Gastroesophageal sphincter (tissue), 4 donors: ENCODE measurements at places on chromosomes 1 and 21. TPM values are rescaled to one million over a fixed set of nuclear protein-coding genes. Genes with fewer than 3 reads are reported as not detected.

GRCh38 chr1:48048064-48048463, 50.9 kb upstream of the TRABD2B start:
- no peaks in the 10 kb centered on the region for H3K36me3 ChIP-seq
- H3K4me3 ChIP-seq = no peak overlapping the region
- no peak for ATAC-seq
- peaks cover 10% of the 10 kb centered on the region for H3K4me1 ChIP-seq
- no peak overlapping the region for H3K27ac ChIP-seq

DNA sequence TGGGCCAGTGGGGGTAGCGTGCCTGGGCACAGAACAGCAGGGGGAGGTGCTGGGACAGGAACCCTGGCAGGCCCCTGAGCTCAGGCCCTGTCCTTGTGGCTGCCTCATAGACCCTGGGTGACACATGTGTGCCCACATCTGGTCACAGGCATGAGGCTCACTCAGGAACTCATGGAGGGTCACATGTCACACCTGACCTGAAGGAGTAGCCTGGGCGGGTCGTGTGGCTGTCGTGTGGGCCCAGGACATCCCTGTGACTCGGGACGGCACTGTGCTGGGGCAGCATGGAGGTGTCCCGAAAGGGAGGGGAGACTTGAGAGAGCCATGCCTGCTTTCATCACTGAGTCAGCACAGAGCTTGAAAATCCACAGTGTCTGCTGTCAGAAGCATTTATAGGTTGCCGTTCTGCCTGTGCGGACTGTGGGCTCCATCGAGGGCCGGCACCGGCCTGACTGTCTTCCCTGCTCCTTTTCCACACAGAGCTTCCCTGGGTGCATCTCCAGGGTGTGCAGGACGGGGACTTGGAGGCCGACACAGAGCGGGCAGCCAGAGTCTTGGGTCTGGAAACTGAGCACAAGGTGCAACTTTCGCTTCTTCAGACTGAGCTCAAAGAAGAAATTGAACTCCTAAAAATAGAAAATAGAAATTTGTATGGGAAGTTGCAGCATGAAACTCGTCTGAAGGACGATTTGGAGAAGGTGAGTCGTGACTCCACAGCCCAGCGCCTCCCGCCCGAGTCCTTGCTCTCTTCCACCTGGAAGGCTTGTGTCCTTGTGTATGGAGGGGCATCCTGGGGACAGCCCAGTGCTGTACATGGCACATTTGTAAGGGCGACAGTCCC, 32.8 kb downstream of the PCNT start:
- no peak overlapping the region for H3K4me3 ChIP-seq
- ATAC-seq = no peak
- no peak overlapping the region for H3K27ac ChIP-seq
- peaks cover 96% of the 10 kb centered on the region for H3K36me3 ChIP-seq

DNA sequence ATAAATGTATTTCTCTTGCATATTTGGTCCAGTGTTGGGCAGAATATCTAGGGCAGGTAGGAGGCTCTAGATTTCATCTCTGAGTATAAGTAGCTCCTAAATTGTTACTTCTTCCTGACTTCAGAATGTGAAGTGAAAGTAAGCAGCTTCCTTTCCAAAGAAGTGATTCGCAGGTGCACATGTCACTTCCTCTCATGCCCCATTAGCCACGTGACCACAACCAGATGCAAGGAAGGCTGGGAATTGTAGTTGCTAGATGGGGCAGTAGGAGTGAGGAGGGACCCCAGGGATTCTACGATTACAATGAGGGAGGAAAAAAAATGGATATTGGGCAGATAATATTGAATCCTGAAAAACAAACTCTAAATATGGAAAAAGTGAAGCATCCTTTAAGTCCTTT, 113.2 kb upstream of the CYYR1 start:
- ATAC-seq = no peak
- no peak overlapping the region for H3K27ac ChIP-seq
- H3K4me3 ChIP-seq = no peak overlapping the region

Gene APH1A
- total RNA-seq = 54.9 TPM

Gene FAM72C
- not detected for total RNA-seq

- peaks cover 46% of the 10 kb centered on the region for H3K4me1 ChIP-seq
- H3K36me3 ChIP-seq = no peaks in the 10 kb centered on the region
- ATAC-seq = no peak
- no peaks in the 10 kb centered on the region for H3K27me3 ChIP-seq
- H3K4me3 ChIP-seq = no peak overlapping the region
- peak overlapping the region; percentile 56 for H3K27ac ChIP-seq
Measured at GRCh38 chr1:109882288-109883245, 28.1 kb upstream of the CSF1 start.

DNA sequence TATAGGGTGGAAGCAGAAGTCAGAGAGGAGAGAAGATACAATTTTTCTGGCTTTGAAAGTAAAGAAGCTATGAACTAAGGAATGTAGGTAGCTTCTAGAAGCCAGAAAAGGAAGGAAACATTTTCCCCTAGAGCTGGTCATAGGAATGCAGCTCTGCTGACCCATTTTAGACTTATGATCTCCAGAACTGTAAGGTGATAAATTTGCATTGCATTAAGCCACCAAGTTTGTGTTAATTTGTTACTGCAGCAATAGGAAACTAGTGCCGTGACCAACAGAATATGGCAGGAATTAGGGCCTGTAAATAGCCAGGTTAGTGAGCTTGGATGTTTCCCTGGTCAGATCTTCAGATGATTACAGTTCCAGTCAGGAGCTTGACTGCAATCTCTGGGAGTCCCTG, 244.3 kb upstream of the C1orf105 start:
- no peaks in the 10 kb centered on the region for H3K27me3 ChIP-seq
- peaks cover 12% of the 10 kb centered on the region for H3K4me1 ChIP-seq
- no peak overlapping the region for H3K27ac ChIP-seq
- no peaks in the 10 kb centered on the region for H3K36me3 ChIP-seq
- H3K4me3 ChIP-seq = no peak overlapping the region
- no peak for ATAC-seq

Gene RORC
- total RNA-seq = 1.4 TPM

- no peak overlapping the region for H3K4me3 ChIP-seq
- no peak for ATAC-seq
- H3K4me1 ChIP-seq = no peaks in the 10 kb centered on the region
- H3K27me3 ChIP-seq = no peaks in the 10 kb centered on the region
- no peak overlapping the region for H3K27ac ChIP-seq
- H3K36me3 ChIP-seq = no peaks in the 10 kb centered on the region
Measured at GRCh38 chr1:207223162-207223561, 98.3 kb upstream of the CD55 start.

DNA sequence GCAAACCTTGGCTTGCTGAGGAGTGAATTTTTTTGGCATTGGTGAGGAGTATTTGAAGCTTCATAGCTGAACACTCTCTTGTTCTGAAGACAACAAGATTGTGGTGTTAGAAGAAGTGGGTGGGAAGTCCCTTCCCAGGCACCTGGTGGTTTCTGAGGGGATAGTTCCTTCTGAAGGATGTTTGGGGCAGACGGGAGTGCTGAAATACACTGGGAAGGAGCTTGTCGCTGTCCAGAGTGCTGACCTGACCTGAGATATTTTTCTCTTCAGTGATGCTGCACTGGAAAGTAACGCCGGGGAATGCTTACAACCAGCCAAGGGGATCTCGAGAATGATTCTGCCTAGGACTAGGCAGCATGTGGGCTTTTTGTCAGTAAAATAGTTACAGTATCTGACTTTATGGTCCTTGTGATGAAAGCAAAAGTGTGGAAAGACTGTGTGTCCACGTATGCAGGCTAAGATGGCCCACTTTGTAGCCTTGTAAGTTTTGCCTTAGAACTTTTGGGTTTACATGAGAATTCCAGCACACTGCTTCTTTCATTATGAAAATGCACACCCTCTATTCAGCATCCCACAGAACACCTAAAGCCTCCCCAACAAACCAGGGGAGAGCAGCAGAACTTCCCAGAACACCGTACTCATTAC, 33.1 kb upstream of the NFASC start:
- H3K4me1 ChIP-seq = no peaks in the 10 kb centered on the region
- H3K27ac ChIP-seq = no peak overlapping the region
- no peaks in the 10 kb centered on the region for H3K27me3 ChIP-seq
- no peak for ATAC-seq
- H3K36me3 ChIP-seq = peaks cover 18% of the 10 kb centered on the region

GRCh38 chr1:45679123-45679522, 7.2 kb downstream of the GPBP1L1 start:
- peaks cover 100% of the 10 kb centered on the region for H3K4me1 ChIP-seq
- H3K27ac ChIP-seq = peak overlapping the region; percentile 30
- no peaks in the 10 kb centered on the region for H3K27me3 ChIP-seq
- no peak overlapping the region for H3K4me3 ChIP-seq
- H3K36me3 ChIP-seq = no peaks in the 10 kb centered on the region

DNA sequence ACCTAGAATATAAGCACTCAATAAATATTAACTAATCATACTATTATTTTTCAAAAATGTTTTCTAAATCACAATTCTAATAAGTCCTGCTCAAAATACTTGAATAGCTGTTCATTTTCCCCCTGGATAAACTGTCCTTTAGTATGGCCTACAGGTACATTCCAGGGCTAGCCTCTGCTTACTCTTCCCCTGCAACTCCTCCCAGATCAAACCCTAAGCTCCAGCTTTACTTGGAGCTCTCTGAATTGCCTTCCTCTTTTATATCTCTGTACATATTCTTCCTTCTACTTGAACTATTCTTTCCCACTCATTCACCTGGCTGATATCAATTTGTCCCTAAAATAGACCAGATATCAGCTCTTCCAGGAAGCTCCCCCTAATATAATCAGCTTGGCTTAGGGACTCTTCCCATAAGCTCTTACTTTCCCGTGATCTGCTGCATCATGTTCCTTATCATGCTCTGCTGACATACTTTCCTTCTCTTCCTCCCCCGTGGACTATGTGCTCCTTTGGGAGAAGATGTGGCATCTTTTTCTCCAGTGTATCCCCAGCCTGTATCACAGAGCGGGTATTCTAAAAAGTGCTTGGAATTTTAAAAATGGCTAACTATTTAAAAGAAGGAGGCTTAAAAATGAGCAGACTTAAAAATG, 43.1 kb upstream of the PIGC start:
- no peaks in the 10 kb centered on the region for H3K36me3 ChIP-seq
- ATAC-seq = no peak
- H3K27me3 ChIP-seq = peaks cover 4% of the 10 kb centered on the region

DNA sequence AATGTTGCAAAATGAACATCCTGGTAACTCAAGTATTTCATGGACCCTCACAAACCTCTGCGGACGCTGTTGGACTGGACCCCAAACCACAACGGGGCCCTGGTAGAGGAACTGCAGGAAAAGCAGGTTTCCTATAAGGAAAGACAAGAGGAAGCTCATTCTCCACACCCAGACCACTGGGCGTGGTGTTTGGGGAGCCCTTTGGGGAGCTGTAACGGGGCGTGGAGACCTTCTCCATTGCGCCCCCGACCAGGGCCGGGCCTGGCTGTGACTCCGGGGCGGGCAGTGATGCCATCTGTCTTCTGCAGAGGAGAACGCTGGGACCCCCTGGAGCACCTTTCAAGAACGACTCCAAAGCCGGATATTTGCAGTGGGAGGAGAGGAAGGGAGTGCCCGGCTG, 30.0 kb upstream of the AGPAT3 start:
- no peak overlapping the region for H3K27ac ChIP-seq
- ATAC-seq = no peak
- no peak overlapping the region for H3K4me3 ChIP-seq
- H3K27me3 ChIP-seq = peaks cover 54% of the 10 kb centered on the region

DNA sequence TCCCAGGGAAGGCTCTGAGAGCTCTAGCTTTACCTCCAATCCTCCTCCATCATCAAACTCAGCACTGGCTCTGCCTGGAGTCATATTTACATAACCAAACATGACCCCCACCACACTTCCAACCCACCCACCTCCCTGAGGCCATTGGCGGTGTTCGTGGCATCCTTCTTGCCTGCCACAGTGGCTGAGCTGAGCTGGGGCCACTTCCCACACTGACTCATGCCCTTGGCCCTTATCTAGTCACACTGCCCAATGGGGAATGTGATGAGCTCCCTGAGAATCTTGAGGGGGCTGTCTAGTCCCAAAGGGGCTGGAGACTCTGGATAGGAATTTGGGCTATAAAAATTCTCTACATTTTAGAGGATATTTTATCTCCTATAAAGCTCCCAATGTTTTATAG, 230.9 kb upstream of the IRF2BP2 start:
- no peak for ATAC-seq
- no peaks in the 10 kb centered on the region for H3K27me3 ChIP-seq
- no peak overlapping the region for H3K27ac ChIP-seq

- H3K27ac ChIP-seq = no peak overlapping the region
- H3K36me3 ChIP-seq = peaks cover 6% of the 10 kb centered on the region
- H3K4me3 ChIP-seq = no peak overlapping the region
- H3K4me1 ChIP-seq = peaks cover 45% of the 10 kb centered on the region
Measured at GRCh38 chr1:15414445-15414983, 4.8 kb downstream of the EFHD2 start.

- ATAC-seq = no peak
- H3K4me3 ChIP-seq = no peak overlapping the region
- H3K36me3 ChIP-seq = no peaks in the 10 kb centered on the region
- H3K27ac ChIP-seq = no peak overlapping the region
Measured at GRCh38 chr1:100834777-100835660, 59.6 kb downstream of the EXTL2 start.

DNA sequence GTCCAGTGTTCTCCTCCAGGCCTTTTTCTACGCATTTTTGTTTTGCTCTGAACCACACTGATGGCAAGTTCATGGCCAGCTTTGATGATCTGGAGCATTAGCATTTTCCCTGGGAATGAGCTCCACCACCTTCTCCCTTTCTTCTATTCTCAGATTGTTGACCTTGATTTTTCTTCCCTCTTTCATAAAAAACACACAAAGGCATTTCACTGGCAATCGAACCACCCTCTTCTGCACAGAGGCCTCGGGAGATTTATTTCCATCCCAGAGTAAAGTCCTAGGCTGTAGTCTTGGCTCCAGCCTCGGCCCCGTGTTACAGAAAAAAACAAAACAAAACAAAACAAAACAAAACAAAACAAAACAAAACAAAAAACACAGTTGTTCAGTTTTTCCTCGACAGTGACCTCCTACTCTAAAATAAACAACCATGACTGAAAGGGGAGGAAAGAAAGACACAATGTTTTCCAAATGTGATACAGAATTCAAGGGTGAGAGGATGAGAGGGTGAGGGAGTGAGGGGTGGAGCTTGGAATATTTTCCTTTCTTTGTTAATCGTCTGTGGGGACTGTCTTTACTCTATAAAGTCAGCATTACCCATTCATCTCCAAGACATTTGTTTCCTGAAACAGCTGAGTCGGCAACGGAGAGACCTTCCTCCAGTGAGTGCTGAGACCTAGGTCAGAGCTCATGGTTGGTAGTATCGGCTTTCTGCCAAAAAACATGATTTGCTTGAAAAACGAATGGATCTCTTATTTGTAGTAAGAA, 29.8 kb upstream of the RNF186 start:
- no peaks in the 10 kb centered on the region for H3K36me3 ChIP-seq
- peaks cover 18% of the 10 kb centered on the region for H3K27me3 ChIP-seq
- no peak for ATAC-seq
- no peak overlapping the region for H3K27ac ChIP-seq

- peaks cover 9% of the 10 kb centered on the region for H3K4me1 ChIP-seq
- H3K27me3 ChIP-seq = no peaks in the 10 kb centered on the region
- H3K4me3 ChIP-seq = no peak overlapping the region
Measured at GRCh38 chr1:18972531-18972930, 16.1 kb upstream of the IFFO2 start.

- ATAC-seq = no peak
- no peak overlapping the region for H3K27ac ChIP-seq
- H3K4me1 ChIP-seq = no peaks in the 10 kb centered on the region
- H3K36me3 ChIP-seq = no peaks in the 10 kb centered on the region
- no peak overlapping the region for H3K4me3 ChIP-seq
- peaks cover 86% of the 10 kb centered on the region for H3K27me3 ChIP-seq
Measured at GRCh38 chr1:3034162-3034561, 12.9 kb downstream of the ACTRT2 start.

Gene PLA2G2D
- not detected for total RNA-seq
